ENCODE measurements at places on chromosomes 7 and 10. TPM values are rescaled to one million over a fixed set of nuclear protein-coding genes. Genes with fewer than 3 reads are reported as not detected.

The NODAL gene
- not detected for total RNA-seq

The DNAJC30 gene
- total RNA-seq: 10.6 TPM

The SPAM1 gene
- total RNA-seq: not detected

The KCTD7 gene
- 6.2 TPM for total RNA-seq

The GDF2 gene
- total RNA-seq: not detected

The FAM131B gene
- total RNA-seq: 0.28 TPM

The HOGA1 gene
- 2.9 TPM for total RNA-seq

The GSTK1 gene
- total RNA-seq: 119 TPM

The SLC18A3 gene
- not detected for total RNA-seq

The NUTM2E gene
- total RNA-seq: 0.43 TPM

The GPR15LG gene
- total RNA-seq: not detected

The MRM2 gene
- 52.3 TPM for total RNA-seq

The NOS3 gene
- 0.58 TPM for total RNA-seq

The PLCE1 gene
- total RNA-seq: 8.8 TPM

The SEMA3E gene
- 1.8 TPM for total RNA-seq

The LRRC4 gene
- total RNA-seq: not detected

The SPOCK2 gene
- total RNA-seq: 0.29 TPM

The CHST15 gene
- 7.1 TPM for total RNA-seq

The WDFY4 gene
- total RNA-seq: 0.07 TPM

The SUV39H2 gene
- total RNA-seq: 18.8 TPM

The OPN1SW gene
- total RNA-seq: not detected

The LHFPL3 gene
- not detected for total RNA-seq

The ATG9B gene
- 0.71 TPM for total RNA-seq

The ANKRD61 gene
- 0.72 TPM for total RNA-seq

The SORCS3 gene
- total RNA-seq: not detected

The OTUD1 gene
- 3.2 TPM for total RNA-seq

The NANOS1 gene
- 2.9 TPM for total RNA-seq

The ADRB1 gene
- 0.91 TPM for total RNA-seq

The HYAL4 gene
- total RNA-seq: not detected

The HMX2 gene
- total RNA-seq: not detected

The C7orf57 gene
- 0.32 TPM for total RNA-seq
